AG10803 (cell line): ENCODE measurements at places on chromosomes 3 and 15.

GRCh38 chr3:122890077-122890719 lies 95.3 kb downstream of the SLC49A4 start:
- DNase-seq: peak; percentile 66

- peak; percentile 48 for DNase-seq
Measured at GRCh38 chr15:52124270-52124880, 11.8 kb upstream of the BCL2L10 start.

GRCh38 chr3:2218816-2219215 lies 120.2 kb downstream of the CNTN4 start:
- DNase-seq: no peak

DNA sequence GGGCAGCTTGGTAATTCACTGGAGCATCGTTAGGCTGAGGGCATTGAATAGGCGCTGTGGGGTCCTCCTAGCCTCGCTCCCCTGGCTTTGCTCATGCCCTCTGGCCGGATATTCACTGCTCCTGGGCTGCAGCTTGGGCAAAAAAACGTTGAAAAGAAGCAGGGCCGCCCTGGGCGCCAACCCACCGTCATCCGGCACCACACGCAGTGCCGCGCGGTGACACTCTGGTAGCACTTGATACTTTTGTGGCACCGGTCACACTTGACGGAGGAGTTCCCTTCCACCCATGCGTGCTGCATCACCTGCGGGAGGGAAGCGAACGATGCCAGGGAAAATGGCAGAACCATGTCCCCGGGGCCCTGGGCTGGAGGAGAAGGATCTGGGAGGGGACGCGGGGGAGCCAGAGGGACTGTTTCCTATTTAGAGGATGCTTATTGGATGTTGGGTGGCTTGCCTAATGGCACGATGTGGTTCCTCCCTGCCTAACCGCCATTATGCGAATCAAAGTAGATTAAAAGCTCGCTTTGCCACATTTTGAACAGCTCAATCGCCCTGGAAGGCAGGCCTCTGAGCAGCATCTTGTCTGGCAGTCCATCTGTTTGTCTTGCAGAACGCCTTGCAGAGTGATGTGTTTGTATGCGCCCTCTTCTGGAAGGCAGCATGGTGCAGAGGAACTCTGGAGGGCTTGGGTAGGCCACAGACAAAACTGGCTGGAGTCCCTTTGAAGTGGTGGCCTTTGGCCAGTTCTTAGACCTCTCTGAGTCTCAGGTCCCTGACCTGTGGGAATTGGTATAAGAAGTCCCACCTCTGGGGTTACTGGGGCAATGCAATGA lies 93.2 kb downstream of the DGKG start:
- peak; percentile 25 for DNase-seq

DNA sequence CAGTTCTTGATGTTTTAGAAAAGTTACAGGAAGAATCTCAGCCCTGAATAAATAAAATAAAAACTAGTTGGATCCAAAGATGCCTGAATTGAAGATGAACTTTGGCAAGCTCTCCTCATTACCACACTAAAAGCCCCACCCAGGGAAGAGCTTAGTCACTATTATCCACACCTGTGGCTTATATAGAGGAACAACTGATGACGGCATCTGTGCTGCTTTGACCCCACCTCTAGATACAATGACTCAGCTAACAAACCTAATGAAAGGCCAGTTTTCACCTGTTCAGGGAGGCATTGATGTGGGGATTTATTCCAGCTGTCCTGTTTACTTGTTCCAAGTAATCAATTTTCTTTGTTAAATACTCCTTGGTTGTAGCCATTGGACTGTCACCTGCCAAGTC lies 604.7 kb upstream of the EPHA6 start:
- no peak for DNase-seq

DNA sequence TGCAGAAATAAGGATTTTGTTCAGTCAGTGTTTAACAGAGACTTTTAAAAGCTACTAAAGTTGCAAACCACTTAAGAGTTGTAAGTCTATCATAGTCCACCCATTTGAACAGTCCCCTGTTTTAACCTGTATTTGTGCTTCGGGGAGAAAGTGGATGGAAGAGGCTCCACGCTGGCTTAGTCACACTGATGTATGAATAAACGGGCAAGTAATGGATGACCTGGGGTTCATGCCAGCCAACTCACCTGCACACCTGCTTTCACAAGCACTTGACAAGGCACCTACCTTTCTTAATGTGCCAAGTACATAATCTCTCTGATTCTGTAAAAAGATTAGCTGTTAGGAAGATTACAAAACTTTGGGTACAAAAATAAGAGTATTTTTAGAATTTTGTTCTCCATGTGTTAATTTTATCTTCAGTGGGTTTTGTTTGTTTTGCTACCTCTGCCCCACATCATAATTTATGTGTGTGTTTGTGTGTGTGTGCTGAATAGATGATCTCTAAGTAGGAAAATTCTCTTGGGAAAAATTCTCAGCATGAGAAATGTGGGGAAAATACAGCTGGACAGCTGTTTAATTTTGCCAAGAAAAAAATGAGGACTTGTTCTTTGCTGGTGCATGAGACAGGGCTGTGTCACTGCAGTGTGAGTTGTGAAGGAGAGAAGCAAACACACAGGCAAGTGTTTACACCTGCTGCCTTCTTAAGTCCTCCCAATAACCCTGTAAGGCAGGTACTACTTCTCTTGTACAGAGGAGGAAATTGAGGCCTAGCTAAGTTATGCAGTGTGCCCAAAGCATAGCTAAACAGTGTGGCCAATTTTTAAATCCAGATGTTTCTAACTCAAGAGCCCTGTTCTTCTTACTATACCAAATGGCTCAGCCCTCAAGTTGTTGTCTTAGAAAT lies 181.2 kb upstream of the IL12A start:
- DNase-seq: no peak

- no peak for DNase-seq
Measured at GRCh38 chr15:29044503-29044901, 158.7 kb downstream of the APBA2 start.

- DNase-seq: no peak
Measured at GRCh38 chr15:63941698-63942465, 104.4 kb downstream of the DAPK2 start.

GRCh38 chr3:101643861-101644613 lies 32.9 kb downstream of the ZBTB11 start:
- peak; percentile 63 for DNase-seq

GRCh38 chr3:59595830-59596229 lies 546.0 kb upstream of the CFAP20DC start:
- DNase-seq: no peak

GRCh38 chr3:81531263-81531662 lies 230.2 kb downstream of the GBE1 start:
- peak; percentile 21 for DNase-seq

DNA sequence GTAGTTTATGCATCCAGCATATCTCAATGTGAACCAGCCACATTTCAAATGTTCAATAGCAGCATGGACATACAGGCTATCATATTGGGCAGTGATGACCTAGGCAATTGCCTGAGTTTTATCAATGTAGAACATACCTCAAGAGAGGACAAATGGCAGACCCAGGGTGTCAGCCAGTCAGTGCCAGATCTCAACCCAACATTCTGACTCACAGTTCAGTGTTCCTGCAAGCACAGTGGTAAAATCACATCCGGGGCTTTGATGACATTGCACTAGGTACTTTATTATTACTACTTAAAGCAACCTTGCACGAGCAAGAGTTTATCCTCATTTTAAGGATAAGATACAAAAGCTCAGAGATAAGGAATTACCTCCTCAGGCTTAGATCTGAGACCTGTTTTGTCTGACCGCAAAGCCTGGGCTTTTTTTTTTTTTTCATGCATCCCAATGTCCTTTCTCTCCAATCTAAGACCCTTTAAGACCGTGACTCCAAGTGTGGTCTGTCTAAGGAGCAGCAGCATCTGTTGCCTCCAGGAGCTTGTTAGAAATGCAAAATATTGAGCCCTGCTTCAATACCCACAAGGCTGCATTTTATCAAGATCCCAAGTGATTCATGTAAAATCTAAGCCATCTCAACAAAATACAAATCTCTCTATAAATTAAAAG lies 60.1 kb downstream of the SLC12A1 start:
- DNase-seq: no peak

GRCh38 chr15:78638658-78639314 lies 2.2 kb downstream of the CHRNB4 start:
- DNase-seq: peak; percentile 8

DNA sequence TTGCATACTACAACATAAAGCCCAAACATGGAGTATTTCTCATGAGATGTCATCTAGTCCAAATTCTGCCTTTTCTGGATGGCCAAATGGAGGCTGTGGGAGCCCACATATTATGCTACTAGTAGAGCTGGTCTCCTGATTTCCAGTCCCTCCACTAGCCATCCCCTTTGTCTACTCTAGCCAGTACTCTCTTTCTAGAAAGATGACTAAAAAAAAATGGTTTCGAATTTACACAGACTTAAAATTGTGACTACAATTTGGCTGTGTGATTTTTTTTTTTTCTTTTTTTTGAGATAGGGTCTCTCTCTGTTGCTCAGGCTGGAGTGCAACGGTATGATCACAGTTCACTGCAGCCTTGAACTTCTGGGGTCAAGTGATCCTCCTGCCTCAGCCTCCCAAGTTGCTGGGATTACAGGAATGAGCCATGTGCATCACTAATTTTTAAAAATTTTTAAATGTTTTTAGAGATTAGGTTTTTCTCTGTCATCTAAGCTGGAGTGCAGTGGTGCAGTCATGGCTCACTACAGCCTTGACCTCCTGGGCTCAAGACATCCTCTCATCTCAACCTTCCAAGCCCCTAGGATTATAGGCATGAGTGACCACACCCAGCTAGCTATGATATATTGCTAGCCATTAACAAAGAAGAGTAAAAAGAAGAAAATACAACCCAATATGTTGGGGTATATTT lies 273.9 kb downstream of the ADAMTSL3 start:
- no peak for DNase-seq

- DNase-seq: peak; percentile 62
Measured at GRCh38 chr15:84747416-84748273, 747 bp upstream of the ZNF592 start.

DNA sequence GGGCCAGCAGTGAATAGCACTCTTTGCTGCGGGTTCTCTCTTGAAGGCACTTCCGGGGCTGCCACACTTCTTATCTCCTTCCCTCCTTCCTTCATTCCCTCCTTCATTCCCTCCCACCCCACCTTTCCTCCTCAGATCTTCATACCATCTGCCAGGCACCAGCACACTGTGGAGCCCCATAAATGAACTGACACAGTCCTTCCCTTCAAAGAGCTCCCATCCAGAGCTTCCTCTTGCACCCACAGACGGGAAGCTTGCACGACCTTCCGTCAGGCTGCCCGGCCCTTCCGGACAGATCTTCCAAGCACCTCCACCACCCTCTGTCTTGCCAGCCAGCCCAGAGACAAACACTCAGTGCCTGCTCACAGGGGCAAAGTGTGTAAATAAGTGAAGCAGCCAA lies 65.4 kb upstream of the HERC1 start:
- DNase-seq: no peak

- DNase-seq: peak; percentile 40
Measured at GRCh38 chr3:195250473-195251251, 20.3 kb downstream of the XXYLT1 start.

DNA sequence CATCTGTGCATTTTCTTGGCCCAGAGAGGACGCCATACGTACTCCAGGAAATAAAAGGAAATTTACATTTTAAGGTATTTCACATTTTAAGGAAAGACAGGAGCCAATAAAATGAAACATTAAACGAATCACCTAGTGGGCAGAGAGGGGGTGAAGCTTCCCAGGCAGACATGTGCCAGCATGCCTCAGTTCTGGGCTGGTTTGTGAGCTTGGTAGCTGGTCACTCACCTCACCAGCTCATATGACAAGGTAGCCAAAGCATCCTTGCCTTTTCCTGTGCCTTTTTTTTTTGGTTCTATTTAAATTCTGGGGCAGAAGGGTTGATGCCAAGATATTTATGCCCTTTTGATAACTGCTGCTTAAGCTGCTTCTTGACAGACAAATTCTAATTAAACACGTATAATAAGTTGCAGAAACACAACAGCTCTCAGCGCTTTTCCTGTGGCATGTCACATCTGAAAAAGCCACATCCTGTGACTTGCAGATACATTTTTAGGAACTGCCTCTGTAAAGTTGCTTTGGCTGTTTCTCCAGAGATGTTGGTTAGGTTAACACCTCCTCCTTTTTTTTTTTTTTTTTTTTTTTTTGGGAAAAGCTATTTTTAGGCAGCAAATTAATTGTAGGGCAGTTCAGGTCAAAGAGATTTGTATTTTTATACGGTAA lies 218.6 kb downstream of the PDCD6IP start:
- DNase-seq: peak; percentile 57

DNA sequence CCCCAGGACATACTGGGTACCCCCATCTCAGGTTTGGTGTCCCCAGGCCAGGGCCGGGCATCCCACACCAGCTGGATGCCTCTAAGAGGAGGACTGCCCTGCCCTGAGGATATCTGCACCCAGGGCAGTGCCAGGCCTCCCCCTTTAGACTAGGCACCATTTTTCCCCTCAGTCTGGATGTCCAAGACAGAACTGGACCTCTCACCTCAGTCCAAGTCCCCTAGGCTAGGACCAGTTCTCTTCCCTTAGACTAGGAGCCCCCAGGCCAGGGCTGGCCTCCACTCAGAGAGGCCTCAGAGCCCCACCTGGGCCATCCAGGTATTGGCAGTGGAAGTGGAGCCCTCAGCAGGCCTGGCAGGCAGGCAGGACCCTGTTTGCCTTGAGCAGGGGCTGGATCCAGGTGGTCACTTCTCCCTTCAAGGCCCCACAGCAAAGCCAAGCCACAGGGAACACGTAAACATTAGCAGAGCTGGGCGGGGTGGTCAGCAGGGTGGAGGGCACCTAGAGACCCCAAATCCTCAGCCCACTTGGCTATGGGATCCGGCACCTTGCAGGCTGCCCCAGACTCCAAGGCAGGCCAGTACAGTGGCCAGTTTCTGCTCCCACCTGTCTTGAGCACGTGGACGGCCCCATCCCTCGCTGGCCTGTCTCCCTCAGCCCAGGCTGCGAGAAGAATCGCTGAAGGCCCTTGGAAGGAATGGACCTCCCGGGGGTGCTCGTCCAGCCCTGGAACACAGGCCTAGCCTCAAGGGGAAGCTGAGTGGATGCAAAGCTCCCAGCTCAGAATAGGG lies 28.3 kb downstream of the PTH1R start:
- no peak for DNase-seq

GRCh38 chr15:52136442-52136980 lies 23.9 kb upstream of the BCL2L10 start:
- peak; percentile 20 for DNase-seq

- DNase-seq: peak; percentile 9
Measured at GRCh38 chr15:49103002-49103401, 52.4 kb downstream of the COPS2 start.

GRCh38 chr15:60616628-60617027 lies 137.7 kb upstream of the ICE2 start:
- DNase-seq: no peak

GRCh38 chr3:18046131-18046915 lies 303.9 kb upstream of the TBC1D5 start:
- DNase-seq: peak; percentile 66
